T follicular helper cell (primary cell): ENCODE measurements at places on chromosomes 4 and X.

GRCh38 chr4:22192084-22192511 lies 243.5 kb upstream of the KCNIP4 start:
- no peak for DNase-seq

DNA sequence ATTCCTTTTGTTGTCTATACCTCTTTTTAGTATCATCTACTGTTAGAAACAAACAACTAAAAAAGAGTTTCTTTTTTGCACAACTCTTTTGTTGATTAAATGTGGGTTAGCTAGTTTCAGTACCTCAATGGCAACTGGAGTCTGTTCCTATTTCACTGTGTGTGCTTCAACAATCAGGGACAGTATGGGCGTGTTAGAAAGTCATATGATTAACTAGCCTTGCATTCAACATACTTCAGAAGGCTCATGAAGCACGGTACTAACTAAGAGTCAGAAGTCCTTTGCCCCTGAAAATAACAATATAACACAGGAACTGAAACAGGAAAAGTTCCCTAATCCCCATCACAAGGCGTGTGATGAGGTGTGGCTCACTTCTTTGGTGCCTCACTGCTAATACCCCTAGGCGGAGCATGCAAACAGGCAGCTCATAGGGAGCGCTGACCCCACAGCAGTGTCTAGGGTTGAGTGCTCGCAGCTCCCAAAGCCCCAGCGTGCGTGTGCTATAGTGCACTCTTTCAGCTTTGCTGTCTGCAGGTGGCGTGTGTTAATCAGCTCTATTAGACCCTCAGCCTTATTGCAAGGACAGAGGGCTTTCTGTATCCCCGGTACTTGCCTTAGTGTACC lies 203.1 kb upstream of the NDST3 start:
- no peak for DNase-seq

DNA sequence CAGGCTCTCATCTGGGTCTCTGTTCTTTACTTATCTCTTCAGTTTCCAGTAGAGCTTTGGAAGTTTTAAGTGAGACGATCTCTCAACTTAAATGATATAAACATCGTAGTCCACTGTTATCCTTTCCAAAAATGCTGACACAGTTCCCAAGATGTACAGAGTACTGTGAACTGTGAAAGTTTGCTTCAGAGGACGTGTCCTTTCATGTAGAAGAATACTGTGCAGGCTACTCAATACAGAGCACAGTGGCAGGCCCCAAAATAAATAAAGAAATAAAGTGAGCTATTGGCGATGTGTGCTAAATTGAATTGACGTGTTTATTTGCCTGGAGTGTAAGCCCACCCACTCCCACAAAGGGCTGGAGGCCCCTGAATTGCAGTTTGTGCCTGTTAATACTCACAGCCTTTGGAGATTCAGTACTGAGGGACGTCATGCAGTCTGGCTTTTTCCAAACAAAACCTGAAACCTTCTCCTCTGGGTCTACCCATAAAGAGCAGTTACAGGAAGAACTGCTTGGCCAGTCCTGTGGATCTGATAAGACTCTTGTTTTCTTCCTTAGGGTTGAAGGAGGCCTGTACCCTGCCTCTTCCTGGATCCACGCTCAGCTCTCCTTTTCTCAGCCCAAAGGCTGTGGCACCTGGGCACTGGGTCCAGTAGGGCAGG lies 66.1 kb downstream of the SOWAHB start:
- DNase-seq: no peak

GRCh38 chr4:41746025-41746439 lies 2.5 kb downstream of the PHOX2B start:
- DNase-seq: no peak

- no peak for DNase-seq
These were observed 94.8 kb downstream of the MAML3 start for GRCh38 chr4:140059159-140059558.

- DNase-seq: no peak
These were observed 83.0 kb downstream of the PJA1 start for GRCh38 chrX:69082055-69082752.

GRCh38 chr4:100872811-100873210 lies 355.0 kb upstream of the EMCN start:
- DNase-seq: no peak

DNA sequence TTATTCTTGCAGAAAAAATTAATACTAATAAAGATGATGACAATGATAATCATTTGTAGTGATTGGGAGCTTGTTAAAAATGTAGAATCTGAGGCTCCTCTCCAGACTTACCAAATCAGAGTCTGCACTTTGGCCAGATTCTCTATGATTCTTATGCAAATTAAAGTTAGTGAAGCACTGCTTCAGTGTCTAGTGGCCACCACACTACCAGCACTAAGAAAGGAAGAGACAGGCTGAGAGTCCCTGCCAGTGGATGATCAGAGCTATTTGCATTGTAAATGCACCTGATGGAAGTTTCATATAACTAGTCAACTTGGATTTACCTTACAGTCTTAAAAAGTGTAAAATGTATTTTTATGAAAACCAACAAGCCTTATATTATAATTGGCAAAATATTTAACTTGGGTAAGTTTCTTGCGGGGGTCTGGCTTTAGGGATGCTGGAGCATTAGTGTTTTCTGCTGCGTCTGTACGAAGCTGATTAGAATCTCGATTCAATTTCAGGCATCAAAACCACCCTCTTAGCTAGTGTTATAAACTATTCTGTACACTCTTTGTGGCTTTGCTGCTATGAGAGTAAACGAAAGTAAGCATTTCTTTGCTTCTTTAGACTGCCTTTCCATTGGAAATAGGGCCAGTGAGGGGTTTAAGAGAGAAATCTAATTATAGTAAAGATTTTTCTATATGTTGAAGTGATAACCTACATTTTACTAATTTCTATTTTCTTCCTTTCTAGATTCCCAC lies 114.1 kb downstream of the TLL1 start:
- no peak for DNase-seq

- no peak for DNase-seq
These were observed 7.4 kb downstream of the GAB1 start for GRCh38 chr4:143344041-143344440.

- DNase-seq: no peak
These were observed 117.2 kb downstream of the PRSS12 start for GRCh38 chr4:118235566-118236120.

GRCh38 chr4:41232406-41232805 lies 18.1 kb upstream of the APBB2 start:
- DNase-seq: no peak

- no peak for DNase-seq
These were observed 221.1 kb upstream of the TLL1 start for GRCh38 chr4:165651901-165652300.

DNA sequence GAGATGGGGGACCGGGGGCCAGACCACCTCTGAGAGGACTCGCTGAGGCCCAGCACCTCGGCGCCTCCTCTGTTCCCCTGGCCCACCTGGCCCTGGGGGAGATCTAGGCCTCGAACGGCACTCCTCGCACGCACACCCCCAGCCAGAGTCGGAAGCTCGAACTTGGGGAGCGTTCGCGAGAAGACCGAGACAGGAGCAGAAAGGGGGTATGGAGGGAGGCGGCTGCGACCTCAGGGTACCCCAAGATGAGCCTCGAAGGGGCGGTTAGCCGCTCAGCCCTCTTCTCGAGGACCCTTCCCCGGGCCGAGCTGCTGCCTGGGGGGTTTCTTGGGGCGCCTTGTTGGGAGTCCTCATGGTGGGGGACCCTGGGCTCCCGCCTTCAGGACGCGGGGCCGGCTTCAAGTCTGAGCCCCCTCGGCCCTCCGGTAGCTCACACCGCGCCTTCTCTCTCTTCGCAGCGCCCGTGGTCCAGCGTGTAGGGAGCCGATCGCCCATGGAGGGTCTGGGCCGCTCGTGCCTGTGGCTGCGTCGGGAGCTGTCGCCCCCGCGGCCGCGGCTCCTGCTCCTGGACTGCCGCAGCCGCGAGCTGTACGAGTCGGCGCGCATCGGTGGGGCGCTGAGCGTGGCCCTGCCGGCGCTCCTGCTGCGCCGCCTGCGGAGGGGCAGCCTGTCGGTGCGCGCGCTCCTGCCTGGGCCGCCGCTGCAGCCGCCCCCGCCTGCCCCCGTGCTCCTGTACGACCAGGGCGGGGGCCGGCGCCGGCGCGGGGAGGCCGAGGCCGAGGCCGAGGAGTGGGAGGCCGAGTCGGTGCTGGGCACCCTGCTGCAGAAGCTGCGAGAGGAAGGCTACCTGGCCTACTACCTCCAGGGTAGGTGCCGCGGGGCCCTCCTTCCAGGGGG lies 706 bp downstream of the DUSP9 start:
- DNase-seq: no peak

GRCh38 chr4:304969-305680 lies at the start of gene ZNF732:
Gene ZNF732 (minus strand): TSS chr4:305474. CDS start chr4:305310, 164 bp downstream.
- no peak for DNase-seq

DNA sequence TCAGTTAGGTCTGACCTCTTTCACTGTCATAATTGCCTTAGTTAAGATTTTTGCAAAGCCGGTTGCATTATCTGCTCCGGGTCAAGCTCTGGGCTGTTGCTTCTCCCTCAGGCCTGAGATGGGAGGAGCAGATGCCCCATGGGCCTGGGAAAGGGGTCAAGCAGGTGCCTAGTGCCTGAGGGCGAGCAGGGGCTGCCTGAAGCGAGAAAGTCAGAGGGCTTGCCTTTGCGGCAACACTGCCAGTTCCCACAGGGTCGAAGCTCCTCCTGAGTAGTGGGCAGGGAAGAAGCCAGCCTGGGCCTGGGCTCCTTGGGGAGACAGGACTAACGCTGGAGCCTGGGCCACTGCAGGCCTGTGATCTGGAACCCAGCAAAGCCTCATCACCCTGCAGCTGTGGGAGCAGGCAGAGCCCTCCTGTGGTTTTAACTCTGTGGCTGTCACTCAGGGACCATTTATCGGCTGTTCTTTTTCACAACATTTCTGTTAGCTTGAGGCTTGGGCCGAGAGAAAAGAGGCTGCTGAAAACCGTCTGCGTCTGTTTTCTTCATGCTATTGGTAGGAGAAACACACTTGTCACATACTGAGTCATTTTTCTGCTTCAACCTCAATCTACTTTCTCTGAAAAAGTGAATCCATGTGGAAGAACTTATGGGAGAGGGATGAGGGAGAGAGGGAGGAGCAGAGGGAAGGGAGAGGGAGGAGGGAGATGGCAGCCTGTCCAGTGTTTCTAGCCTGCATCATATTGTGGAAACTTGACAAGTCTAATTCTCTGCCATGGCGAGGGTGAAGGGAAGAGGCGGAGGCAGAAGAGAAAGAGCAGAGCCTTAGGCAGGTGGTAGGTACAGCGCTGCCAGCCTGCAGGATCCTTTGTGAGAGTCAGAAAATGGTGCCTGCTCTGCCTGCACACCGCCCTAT lies 68.4 kb downstream of the RHOH start:
- DNase-seq: no peak

DNA sequence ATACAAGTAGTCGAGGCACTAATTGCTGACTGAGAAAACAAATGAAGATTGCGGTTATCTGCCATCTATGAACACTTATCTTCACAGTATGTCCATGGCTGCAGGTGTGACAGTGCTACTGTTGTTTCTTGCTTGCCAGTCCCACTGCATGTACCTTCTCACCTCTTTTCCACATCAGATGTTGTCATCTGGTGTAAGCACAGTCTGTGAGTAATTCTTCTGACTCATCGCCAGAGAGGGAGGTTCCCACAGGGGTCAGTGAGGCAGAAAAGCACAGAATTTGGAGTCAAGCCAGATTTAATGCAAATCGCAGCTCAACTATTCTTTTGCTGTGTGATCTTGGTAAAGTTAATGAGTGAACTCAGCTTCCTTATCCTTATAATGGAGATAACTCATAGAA lies 144.4 kb downstream of the GLRA2 start:
- DNase-seq: no peak

GRCh38 chr4:106245176-106245575 lies 70.8 kb downstream of the TBCK start:
- DNase-seq: no peak

GRCh38 chrX:66163447-66163846 lies 600 bp upstream of the HEPH start:
- DNase-seq: no peak

GRCh38 chrX:143095816-143096215 lies 70.1 kb downstream of the SPANXN4 start:
- no peak for DNase-seq

- DNase-seq: no peak
These were observed 266.8 kb upstream of the TET2 start for GRCh38 chr4:104879854-104880253.

DNA sequence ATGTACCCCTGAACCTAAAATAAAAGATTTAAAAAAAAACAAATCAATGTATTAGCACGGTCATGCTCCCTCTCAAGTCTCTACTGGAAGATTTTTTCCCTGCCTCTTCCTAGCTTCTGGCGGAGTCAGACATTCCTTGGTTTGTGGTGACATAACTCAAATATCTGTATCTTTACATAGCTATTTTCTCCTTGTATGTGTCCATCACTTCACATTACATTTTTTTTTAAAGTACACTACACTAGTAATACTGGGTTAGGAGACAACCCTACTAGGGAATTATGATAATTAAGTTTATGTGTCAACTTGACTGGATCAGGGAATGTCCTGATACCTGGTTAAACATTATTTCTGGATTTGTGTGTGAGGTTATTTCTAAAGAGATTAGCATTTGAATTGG lies 1197.9 kb downstream of the TECRL start:
- DNase-seq: no peak

DNA sequence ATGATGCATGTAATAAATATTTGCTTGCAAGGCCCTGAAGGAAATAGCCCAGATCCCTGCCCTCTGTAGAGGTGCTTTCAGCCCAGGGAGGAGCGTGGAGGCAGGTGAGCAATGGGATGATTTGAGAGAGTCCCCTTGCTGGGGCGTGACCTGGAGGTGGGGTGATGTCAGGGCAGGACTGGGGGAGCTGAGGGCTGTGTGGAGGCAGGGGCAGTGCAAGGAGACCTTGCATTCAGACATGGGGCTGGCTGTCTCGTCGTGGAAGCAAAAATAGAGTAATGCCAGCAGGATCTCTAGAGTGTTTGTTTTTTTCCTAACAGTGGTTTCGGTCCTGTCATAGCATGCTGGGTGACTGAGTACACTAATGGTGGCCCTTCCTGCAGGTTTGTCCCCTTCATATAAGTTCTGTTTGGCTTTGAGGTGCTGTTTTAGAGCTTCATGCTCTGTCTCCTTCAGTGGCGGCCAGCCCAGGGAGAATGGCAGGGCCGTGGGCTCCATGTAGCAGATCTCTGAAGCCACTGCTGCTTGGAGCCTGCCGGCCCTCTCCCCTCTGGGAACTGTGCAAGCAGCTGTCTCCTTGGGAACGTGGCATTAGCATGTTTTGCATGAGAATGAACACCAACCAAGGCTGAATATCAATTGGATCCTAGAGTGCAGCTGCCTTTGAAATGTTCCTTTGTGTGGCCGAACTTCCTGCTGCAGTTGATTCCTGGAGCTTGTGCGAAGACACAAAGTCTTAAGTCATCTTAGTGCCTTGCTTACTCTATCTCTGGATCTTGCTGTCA lies 39.3 kb upstream of the CLDN34 start:
- DNase-seq: no peak

GRCh38 chr4:144589512-144589911 lies 56.4 kb upstream of the HHIP start:
- no peak for DNase-seq

DNA sequence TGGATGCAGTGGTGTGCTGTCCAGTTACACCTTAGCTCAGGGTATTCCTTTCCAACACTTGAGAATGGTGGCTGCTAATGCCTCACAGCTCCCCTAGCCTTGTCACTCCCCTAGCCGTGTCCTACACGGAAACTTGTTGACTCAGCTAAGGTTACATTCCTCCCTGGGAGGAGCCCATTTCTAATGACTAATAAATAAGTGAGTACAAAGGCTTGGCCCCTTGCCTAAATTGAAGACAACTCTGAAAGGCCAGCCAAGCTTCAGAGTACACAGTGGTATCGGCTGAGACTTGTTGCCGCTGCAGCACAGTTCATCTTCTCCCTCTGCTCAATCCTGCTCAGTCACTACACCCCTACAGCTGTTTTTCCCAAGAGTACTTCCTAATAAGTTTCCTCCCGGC lies 21.2 kb upstream of the SLC25A31 start:
- DNase-seq: no peak
